ENCODE measurements at places on chromosomes 1 and 21.

DNA sequence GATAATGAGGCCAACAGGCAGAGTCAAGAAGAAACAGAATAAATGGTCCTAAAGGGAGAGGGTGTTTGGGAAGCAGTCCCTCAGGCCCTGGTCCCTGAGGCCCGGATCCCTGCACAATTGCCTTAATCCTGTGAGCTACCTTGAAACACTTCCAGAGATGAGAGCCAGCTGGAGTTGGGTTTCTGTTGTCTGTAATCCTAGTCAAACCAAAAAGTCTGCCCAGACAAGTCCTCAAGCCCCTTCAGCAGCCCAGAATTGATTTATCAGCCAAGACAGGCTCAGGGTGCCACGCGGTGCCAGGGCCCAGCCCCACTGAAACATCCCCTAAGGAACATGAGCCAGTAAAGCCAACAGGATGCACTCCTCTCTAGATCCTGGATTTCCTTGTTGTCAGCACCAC, 16.4 kb upstream of the CLSTN1 start:
- no peak for DNase-seq

- DNase-seq = no peak
Measured at GRCh38 chr1:205585169-205585834, 46.5 kb downstream of the ELK4 start.

GRCh38 chr1:226034482-226034881, 28.0 kb upstream of the H3-3A start:
- peak; percentile 67 for DNase-seq

DNA sequence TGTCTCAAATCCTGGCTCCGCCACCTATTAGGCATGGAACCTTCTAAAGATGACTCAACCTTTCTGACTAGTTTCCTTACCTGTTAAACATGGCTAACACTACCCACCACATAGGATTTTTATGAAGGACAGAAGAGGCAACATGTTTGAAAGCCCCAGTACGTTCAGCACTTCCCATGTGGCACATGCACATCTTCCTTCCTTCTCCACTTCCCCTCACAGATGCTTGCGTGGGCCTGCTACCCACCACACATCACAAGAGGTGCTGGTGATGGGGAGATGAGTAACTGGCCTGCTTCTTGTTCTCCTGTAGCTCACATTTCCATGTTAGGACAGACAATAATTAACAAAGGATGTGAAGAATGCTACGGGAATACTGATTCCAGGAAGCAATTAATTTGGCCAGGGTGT, 7.1 kb downstream of the ZBTB21 start:
- DNase-seq = peak; percentile 16

DNA sequence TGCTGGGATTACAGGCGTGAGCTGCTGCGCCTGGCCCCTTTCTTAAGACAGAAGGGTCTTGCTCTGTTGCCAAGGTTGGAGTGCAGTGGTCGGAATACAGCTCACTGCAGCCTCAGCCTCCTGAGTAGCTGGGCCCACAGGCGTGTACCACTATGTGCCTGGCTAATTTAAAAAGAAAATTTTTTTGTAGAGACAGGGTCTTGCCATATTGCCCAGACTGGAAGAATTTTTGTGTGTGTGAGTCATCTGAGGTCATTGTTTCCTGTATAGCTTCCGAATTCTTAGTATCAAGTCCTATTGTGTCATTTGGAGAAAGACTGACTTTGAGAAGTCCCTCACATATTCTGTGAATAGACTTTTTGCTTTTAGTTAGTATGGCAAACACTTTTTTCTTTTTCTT, 4.7 kb downstream of the SZRD1 start:
- no peak for DNase-seq
